ENCODE measurements at places on chromosomes 6 and 20.

- no peak for DNase-seq
Measured at GRCh38 chr6:21971541-21971940, 325.3 kb downstream of the PRL start.

DNA sequence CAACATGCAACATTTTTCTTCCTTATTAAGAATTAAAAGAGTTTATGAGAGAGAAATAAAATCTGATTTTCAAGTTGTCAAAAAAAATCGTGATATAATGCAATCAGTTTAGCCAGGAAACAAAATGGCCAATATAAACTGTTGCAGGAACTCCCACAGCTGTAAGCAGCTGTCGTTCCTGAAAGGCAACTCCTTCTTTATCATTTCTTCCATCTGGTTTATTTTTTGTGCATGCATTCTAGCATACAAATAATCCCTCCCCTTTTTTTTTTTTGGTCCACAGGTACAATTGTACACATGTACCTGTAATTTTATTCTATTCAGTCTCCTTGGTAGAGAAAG lies 19.7 kb downstream of the TRAF3IP2 start:
- no peak for DNase-seq

- no peak for DNase-seq
Measured at GRCh38 chr6:36319821-36320220, 16.9 kb downstream of the BNIP5 start.

DNA sequence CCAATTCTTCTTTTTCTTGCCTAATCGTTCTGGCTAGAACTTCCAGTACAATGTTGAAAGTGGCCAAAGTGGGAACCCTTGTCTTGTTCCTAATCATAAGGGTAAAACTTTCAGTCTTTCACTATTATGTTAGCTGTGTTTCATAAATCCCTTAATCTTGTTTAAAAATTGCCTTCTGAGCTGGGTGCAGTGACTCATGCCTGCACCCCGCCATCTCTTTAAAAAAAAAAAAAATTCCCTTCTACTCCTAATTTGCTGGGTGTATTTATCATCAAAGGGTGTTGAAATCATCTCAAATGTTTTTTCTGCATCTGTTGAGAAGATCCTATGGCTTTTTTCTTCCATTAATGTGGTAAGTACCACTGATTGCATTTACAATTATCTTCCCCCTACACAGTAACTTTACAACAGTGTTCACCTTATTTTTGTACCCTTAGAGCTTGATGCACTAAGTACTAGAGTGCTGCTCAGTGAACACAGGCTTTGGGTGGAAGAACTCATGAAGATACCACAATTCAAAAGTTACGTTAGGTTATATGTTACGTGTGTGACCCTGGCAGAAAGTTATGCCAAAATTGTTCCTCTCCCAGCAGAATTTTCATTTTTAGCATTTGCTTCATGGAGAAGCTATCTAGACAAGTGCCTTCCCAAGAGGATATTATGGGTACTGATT lies 9.7 kb downstream of the SNRPB start:
- no peak for DNase-seq

- no peak for DNase-seq
Measured at GRCh38 chr20:25289886-25290597, 42.2 kb downstream of the PYGB start.

GRCh38 chr6:38708496-38708895 lies 5.6 kb upstream of the GLO1 start:
- DNase-seq = no peak

- DNase-seq = no peak
Measured at GRCh38 chr20:14925300-14925699, 587.9 kb upstream of the FLRT3 start.

DNA sequence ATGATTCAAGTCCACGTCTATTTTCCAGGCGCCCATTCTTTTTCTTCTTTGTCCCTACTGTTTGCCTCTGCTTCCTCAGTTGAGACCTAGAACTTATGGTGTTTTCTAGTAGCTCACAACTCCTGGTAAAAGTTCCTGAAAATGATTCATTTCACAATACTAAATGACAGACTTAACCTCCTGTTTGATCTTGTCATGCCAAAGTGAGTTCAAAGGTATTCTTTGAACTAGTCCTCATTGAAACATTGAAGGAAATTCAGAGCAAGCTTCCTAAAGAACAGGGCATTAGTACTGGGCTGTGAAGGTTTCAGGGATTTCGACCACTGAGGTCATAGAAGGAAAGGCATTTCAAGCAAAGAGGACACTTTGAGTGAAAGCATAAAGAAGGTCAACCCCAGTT lies 132.8 kb downstream of the IBTK start:
- no peak for DNase-seq

DNA sequence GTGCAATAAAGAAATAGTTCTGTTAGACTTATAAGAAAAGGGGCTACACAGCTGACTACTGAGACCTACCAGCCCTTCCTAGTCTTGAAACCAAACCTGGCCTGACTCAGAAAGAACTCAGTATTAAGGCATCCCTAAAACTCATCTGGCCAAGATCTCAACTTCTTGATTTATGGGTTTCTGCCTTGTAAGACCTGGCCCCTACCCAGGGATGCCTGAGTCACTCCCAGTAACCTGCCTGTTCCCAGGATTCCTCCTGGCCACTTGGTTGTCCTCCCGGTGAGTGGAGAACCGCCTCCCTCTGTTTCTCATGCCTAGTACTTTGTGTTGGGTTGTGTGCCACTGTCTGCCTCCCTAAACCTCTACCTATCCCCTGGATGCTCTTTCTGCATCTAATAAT lies 189.4 kb upstream of the PREP start:
- no peak for DNase-seq

DNA sequence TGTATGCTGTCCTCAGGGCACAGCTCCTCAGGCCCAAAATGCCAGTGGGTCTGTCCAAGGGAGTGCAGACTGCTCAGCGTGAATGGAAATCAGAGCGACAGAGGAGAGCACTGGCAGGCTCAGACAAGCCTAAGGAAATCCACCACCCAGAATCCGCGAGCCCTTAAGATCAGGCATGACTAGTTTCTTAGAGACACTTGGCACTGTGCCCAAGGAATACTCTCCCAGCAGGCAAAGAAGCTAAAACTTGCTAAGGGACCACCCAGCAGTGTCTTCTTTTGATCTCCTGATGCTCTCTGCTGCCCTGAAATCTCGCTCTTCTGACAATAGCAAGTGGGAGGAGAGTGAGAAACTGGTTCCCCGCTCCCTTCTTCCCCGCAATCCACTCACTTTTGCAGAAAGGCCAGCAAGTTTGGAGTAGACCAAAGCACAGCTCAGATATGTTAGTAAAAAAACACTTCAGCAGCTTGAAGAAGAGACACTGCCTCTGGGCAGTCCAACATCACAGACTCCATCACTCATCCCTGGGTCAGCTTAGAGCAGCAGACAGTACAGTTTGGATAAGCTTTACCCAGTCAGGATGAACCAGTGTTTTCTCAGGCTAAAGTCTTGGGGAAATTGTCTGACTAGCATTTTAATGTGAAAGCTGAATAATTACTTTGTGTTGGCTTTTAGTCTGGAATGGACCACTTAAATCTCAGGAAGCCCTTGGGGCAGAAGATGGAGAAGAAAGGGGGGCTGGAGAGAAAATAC lies 32.4 kb downstream of the TRAF3IP2 start:
- peak; percentile 6 for DNase-seq

Measured in NCI-H1092 treated with DMSO at 0.1 percent for 48 hours (cell line).